ENCODE measurements at places on chromosomes 1 and 21.
A peak's percentile ranks its signal among the peaks of the same experiment; 100 is the strongest.

DNA sequence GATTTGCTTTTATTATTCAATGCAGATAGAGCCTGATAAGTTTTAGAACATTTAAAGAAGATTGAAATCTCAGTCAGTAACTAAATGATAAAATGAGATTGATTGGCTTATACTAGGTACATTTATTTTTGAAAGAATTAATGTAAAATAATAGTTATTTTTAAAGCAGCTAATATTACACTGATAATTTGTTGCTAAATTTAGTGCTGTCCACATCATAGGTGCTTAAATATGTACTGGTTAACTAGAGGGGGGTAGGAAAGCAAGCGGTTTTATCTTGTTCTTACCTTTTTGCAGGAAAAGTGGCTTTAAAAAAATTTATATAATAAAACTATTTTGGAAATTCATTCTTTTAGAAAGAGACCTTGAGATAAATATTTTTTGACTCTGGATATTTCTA lies 40.4 kb upstream of the RWDD3 start:
- no peak for DNase-seq

- no peak for DNase-seq
These were observed 197.0 kb downstream of the CACNA1E start for GRCh38 chr1:181680332-181680731.

GRCh38 chr1:88016947-88017346 lies 667.1 kb upstream of the PKN2 start:
- no peak for DNase-seq

DNA sequence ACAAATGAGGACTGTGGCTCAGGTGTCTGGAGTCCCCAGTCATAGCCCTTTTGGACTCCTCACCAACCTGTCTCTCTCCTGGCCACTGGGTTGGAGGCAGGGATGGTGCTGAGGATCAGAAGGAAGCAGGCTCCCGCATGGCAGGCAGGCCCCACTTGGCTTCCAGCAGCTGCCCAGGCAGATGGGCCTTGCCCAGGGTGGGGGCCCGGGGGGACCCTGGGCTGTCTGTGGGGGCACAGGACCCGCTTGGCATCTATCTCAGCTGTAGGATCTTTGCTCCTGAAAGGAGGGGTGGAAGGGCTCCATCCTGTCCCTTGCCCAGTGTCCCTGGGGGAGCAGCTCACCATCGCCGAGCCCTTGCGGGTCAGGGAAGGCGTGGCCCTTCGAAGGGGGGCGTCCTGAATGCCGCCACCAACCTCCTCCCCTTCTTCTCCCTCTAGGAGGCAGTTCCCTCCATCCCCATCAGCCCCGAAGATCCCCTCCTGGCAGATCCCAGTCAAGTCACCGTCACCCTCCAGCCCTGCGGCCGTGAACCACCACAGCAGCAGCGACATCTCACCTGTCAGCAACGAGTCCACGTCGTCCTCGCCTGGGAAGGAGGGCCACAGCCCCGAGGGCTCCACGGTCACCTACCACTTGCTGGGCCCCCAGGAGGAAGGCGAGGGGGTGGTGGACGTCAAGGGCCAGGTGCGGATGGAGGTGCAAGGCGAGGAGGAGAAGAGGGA lies 154.5 kb downstream of the PEX14 start:
- DNase-seq = peak; percentile 24

- DNase-seq = peak; percentile 66
These were observed at the start of gene PRDM16 for GRCh38 chr1:3068564-3069431. PRDM16 (plus strand) TSS chr1:3069203; CDS start chr1:3069260, 57 bp downstream.

DNA sequence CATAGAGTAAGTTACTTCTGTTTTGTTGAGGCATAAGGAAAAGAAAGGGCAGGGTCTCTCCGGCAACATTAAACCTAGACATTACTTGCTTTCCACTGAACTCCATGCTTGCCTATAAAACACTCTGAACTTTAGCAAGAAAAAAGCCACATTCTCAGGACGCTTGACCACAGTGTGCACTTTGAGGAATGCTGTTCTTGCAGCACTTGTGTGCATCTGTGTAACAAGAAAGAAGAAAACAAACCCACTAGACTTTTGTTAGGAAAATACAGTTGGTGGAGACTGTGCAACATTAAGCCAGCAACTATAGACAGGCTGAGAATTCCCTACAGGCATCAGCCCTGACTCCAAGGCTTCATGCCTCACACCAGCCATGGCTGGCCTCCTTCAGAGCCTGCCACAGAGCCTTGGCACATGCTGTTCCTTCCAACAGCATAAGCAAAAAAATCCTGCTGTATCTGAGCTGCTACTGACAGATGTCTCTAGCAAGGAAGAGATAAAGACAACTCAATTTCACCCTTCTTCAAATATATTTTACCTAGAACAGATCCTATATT lies 5.8 kb downstream of the PDZK1 start:
- no peak for DNase-seq

DNA sequence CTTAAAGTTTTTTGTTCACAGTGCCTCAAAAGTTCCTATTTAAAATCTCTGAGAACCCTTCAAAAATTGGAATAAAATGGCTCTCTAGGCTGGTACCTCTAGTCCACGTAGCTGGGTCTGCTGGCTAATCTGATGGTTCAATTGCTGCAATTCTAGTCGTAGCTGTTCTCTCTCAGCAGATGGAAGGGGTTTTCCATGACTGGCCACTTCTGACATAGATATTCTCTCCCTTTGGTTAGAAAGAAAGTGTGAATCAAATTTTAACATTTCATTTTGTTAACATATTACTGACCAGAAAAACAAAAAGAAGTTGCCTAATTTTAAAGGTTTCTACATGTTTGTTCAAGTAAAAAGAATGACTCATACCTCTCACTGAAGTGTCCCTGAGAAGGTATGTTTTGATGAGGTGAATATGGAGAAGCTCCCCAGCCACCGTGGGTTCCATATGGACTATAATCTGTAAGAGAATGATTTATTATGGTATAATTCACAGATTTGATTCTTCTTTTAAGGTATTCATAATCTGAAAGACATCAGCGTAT lies 29.3 kb upstream of the SERPINC1 start:
- no peak for DNase-seq

DNA sequence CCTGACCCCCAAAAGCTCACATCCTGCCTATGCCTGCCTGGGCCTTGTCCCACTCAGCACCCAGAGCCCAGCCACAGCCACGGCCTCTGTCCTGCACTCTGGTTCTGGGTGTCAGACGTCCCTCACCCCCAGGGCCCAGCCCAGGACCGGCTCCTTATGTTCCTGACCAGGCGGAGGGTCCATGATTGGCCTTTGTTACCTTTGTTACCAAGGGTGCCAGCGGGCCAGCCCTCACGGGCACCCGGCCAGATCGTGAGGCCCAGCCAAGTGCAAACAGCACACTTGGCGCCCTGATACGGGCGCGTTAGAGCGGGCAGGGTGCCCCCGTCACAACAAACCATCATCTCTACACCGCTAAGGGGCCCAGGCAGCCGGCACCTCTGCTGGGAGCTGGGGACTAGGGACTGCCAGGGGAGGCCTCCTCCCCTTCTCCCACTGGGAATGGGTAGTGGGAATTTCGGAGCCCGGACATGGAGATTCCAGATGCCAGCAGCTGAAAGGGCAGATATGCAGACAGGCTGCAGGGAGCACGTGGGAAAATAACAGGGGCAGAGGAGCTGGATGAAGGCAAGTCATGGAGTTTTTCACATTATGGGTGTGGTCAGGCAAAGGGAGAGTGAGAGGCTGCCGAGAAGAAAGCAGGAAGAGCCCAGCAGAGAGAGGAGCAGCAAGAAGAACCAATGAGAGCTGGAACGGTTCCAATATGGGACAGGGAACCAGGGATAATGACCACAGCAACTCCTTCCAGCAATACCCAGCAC lies 22.1 kb downstream of the HSPG2 start:
- peak; percentile 50 for DNase-seq

DNA sequence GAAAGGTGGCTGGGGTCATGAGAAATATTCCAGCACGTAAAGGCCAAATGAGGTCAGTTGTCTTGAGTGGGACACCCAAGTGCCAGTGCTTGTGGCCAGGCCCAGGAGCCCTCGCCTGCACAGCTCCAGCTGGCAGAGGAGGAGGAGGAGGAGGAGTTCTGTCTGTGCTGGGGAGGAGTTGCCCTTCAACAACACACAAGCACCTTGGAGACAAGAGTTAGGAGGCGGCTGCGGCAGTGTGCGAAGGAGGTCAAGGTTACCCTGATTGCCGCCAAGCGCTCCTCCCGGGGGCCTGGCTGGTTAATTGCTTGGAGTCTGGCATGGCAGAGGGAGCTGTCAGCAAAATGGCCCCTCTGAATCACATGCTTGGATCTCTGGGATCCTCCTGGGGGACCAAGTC lies 45.1 kb downstream of the GRIK3 start:
- no peak for DNase-seq

DNA sequence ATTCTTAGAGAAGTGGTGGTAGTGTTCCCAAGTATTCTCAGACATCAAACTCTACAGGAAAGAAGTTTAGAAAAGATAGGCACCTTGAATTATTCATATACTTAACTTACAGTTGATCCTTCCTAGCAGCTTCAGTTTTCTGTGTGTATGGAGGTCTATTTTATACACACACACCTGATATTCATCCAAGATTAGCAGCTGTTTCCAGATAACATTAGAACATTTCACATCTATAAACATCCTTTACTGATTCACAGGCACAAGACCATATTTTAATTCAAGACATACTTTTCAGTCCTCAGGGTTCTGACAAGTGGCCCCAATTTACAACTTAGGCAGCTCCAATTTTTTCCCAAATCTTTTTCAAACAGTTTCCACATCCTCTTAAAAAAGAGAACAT lies 287.8 kb upstream of the USP25 start:
- DNase-seq = no peak

DNA sequence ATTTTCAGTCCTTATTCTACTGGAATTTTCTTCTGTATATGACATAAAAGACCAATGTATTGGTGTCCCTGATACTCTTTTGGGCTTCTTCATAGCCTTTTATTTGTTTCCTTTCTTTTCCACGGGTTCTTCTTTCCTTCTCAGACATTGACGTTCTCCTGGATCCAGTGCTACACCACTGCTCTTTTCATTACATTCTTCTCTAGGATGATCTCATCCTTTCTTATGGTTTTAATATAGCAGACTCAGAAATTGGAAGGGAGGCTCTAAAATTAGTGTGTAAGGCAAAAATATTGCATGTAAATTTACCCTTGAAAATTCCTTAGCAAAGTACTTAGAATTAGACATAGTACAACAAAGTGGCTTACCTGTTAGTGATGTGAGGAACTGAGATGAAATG lies 65.3 kb downstream of the SELENOF start:
- DNase-seq = no peak

- DNase-seq = no peak
These were observed 341.5 kb downstream of the KCNH1 start for GRCh38 chr1:210792250-210793102.

DNA sequence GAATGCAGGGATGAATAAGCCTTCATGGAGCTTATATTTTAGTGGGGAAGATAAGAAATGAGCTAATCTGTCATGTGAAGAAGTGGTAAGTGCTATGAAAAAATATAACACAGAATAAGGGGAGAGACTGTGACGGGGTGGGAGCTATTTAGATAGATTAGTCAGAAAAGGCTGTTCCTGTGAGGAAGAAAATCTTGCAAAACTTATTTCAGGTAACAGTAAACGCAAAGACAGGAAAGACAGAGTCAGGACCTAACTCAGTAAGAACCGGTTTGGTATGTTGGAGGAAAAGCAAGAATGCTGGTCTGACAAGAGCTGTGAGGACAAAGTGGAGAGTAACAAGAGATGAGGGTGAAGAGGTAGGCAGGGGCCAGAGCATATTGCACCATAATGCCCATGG lies 22.0 kb downstream of the GNAI3 start:
- DNase-seq = no peak

GRCh38 chr1:86505564-86505902 lies 36.8 kb downstream of the CLCA1 start:
- DNase-seq = no peak

- DNase-seq = no peak
These were observed 38.6 kb upstream of the ADGRL4 start for GRCh38 chr1:79044974-79045650.

DNA sequence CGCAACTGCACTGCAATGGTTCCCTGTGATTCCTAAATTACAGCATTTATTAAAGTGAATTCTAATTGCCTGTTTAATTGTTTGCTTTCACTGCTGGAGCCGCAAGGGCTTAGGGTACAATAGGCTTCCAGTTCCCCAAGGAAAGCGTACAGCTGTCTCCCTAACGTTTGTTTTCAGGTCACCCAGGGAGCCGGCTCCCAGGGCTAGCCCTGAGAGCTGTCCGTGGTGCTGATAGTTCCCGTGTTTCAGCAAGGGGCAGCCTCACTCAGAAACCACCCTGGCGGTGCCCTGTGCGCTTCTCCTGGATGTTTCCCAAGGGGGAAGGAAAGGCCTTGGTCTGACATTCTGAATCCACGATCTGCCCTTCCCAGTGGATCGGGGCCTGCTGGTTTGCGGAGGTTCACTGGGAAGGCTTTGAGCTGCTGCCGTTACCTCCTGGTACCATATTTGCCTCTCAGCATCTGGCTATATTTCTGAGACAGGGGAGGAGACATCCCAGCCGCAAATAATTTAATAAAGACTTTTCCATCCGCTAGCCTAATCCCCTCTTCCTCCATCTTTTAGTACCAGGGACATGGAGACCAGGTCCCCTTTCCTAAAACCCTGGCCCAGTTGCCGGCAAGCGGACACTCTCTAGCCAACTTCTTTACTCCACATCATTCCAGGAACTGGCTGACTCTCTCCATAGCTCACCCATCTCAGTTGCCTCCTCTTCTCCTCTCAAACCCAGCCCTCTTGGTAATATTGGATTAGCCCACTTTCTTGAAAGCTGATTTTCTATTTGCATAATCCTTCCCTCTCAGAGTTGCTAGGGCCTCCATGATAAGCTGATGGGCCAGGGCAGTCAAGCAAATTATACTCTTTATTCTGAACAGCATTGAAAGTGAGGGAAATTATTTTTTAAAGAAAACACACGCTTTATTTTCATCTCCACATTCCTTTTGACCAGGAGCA lies 149.0 kb downstream of the IGSF21 start:
- peak; percentile 56 for DNase-seq

DNA sequence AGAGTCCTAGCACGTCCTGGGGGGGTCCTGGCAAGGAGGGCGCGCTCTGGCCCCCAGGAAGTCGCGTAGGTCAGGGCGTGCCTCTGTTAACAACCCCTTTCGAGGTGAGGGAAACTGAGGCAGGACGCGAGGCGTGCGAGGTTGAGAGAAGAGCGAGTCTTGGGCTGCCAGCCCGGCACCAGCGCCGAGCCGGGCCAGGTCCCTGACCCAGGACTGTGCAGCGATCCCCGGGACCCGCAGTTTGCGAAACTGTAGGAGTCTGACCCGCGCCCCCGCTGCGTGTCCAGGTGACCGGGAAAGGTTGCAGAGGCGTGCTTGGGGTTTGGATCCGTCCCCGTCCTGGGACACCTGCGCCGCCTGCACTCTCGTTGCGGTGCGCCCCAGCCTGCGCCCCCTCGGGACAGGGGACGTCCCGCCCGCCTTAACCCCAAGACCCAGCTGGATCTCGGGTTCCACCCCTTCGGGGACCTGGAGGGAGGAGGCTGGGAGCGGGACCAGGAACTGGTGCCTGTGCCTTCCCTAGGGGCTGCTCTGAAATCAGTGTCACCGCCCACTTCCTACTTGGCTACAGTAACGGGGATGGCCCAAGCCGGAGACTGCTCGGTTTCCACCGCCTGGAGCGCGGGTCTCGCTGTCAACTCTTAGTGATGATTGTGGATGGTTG lies 493 bp downstream of the DISC1 start:
- DNase-seq = peak; percentile 79

GRCh38 chr1:29703596-29704370 lies 467.5 kb downstream of the PTPRU start:
- no peak for DNase-seq

- DNase-seq = peak; percentile 44
These were observed 16.9 kb upstream of the SAMD11 start for GRCh38 chr1:906600-907420.

GRCh38 chr1:181135815-181136737 lies 47.6 kb downstream of the IER5 start:
- DNase-seq = no peak

- peak; percentile 81 for DNase-seq
These were observed at the start of gene RNF207 for GRCh38 chr1:6205849-6206519. RNF207 (plus strand) TSS chr1:6206119; CDS start chr1:6206536, 417 bp downstream.
